ENCODE measurements at places on chromosomes 6 and 20. TPM values are rescaled to one million over a fixed set of nuclear protein-coding genes. Genes with fewer than 3 reads are reported as not detected.

The ZNF391 gene
- 2.6 TPM for total RNA-seq

The FKBP1C gene
- 1.6 TPM for total RNA-seq

The BPIFA1 gene
- total RNA-seq: not detected

The ADGB gene
- 0.18 TPM for total RNA-seq

The FAM184A gene
- total RNA-seq: 3.8 TPM

The STX16 gene
- total RNA-seq: 48.7 TPM

The GZF1 gene
- 13.2 TPM for total RNA-seq

The C6orf141 gene
- 1.6 TPM for total RNA-seq

The EFCAB8 gene
- 1.1 TPM for total RNA-seq

The MEP1A gene
- not detected for total RNA-seq

The C20orf204 gene
- total RNA-seq: 2.8 TPM

The PTCRA gene
- total RNA-seq: not detected

The SLC17A1 gene
- not detected for total RNA-seq
